ENCODE measurements at places on chromosomes 11 and 22.

DNA sequence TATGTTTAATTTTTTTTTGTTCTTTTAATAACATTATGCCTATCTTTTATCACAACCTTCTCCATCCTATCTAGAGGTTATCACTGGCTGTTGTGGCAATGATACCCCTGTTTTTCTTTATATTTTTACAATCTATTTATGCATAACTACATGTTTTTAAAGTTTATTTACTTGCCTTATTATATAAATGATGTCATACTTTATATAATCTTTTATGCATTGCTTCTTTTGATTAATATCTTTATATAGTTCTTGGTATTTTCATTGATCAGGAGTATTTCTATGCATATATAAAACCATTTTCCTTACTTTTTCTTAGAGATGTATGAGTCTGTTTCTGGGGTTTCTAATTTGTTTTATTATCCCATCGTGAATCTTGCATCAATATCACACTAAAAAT, 719.8 kb upstream of the RAG2 start:
- no peak for DNase-seq

GRCh38 chr11:84215672-84216071, 929.5 kb upstream of the CCDC90B start:
- DNase-seq, result no peak

DNA sequence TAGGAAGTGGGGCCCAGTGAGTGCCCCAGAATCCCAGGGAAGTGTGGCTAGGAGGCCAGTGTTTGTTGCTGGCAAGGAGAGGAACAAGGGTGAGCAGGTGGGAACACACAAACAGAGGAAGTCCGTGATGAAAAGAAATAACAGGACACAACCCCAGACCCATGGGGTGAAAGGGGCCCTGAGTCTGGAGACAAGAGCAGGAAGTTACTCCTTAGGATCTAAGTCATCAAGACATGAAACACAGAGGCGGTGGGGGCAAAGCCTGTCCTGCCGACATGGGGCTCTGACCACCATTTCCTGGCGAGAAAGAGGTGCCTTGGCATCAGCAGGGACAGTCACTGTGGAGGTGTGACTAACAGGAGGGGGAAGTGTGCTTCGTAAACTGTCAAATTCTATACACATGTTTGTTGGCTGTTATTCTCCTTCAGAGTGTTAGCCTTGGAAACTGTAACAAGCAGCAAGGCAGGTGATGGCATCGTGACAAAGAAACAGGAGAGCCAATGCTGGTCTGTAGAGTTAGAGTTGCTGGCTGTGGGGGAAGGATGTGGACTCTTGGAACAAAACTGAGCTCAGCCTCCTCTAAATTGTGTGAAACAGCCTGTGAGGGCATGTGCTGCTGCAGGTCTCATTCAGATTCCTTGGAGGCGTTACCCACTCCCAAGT, 21.7 kb downstream of the CHST1 start:
- no peak for DNase-seq

- DNase-seq, result no peak
These were observed 14.5 kb downstream of the DEAF1 start for GRCh38 chr11:680476-680875.

DNA sequence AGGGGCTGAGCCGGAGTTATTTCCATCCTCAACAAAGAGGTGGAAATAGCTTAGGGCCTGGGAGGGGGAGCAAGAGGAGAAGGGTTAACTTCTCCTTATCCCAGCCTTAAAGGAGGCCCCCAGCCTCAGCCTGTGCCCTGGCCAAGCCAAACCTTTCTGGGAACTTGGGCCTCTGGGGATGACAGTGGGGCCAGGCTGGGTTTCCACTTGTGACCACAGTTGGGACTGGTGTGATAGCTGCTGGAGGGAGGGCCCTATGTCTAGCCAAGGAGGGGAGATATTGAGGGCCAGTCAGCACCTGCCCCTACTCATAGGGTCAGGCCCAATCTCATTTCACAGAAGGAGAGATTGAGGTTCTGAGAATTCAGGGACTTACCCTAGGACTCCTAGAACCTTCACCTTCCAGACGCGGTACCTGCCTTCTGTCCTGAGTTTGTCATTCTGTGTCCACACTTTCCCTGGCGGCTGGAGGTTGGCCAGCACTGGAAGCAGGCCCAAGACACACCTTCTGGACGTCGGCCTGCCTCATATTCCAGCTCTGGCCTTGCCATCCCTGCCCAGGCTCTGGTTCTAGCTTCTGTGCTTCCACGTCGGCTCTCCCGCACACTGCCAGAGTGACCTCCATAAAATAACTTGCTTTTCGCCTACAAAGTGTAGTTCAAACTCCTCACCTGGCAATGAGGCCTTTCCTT, 3.1 kb downstream of the RELT start:
- no peak for DNase-seq

GRCh38 chr22:39142088-39142680, 10.3 kb downstream of the CBX7 start:
- DNase-seq, result no peak

DNA sequence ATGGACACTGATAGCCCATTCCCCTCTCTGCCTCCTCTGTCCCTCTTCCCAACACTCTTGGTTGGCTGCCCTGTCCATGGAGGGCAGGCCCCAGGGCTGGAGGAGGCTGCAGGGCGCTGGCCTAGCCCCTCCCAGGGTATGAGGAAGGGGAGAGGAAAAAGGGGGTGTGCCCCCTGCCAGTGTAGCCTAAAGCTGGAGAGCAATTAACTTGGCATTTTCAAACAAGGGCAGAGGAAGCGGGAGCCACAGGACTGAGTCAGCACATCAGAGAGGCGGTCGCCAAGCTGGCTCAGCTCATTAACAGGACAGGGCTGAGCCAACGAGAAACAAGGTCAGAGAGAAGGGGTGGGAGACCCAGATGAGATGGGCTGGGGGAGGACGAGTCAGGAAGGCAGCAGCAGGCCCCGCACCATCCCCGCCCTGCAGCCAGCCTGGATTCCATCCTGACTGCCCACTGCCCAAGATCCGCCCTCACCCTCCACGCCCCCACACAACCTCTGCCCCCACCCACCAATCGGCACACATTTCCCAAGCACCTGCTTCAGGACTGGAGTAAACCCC, 76.3 kb downstream of the BUD13 start:
- DNase-seq, result no peak

DNA sequence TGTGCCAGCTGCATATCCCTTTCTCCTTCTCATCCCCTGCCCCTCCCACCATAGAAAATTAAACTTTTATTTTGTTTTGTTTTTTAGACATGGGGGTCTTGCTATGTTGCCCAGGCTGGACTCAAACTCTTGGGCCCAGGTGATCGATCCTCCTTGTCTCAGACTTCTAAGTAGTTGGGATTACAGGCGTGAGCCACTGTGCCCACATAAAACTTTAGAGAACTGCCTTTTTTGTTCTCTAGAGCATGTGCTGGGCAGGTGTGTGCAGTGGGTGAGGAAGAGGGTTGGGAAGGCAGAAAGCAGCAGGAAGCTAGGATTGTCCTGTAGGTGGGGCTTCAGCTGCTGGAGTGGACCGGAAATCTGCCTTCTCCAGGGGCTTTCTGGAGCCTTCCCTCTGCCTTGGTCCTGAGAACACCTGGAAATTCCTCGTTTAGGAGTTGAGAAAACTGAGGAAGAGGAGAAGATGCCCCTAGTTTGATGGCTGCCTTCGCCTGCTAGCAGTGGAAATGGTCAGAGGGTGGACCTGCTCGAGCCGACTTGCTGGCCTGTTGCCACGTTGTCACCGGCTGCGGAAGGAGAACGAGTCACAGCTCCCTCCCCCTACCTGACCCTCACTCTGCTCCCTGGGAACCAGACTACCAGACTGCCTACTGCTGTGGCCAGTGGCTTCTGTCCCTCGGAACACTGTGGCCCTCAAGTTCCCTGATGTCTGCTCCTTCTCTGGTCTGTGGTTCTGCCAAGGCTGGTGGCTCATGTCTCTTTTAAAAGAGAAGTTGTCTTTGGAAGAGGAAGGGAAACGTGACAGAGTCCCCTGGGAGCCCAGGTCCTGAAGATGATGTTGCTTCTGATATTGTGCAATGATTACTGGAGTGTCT, 4.0 kb downstream of the ST14 start:
- no peak for DNase-seq

DNA sequence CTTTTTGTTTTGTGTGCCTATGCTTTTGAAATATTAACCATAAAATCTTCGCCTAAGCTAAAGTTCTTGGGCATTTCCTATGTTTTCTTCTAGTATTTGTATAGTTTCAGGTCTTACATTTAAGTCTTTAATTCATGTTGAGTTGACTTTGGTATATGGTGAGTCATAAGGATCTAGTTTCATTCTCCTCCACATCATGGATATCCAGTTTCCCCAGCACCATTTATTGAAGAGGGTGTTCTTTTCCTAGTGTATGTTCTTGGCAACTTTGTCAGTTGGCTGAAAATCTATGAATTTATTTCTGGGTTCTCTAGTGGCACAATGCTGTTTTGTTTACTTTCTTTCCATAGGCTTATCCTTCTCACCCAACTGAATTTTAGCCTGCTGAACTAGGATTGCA, 49.0 kb downstream of the CTSC start:
- DNase-seq, result no peak

DNA sequence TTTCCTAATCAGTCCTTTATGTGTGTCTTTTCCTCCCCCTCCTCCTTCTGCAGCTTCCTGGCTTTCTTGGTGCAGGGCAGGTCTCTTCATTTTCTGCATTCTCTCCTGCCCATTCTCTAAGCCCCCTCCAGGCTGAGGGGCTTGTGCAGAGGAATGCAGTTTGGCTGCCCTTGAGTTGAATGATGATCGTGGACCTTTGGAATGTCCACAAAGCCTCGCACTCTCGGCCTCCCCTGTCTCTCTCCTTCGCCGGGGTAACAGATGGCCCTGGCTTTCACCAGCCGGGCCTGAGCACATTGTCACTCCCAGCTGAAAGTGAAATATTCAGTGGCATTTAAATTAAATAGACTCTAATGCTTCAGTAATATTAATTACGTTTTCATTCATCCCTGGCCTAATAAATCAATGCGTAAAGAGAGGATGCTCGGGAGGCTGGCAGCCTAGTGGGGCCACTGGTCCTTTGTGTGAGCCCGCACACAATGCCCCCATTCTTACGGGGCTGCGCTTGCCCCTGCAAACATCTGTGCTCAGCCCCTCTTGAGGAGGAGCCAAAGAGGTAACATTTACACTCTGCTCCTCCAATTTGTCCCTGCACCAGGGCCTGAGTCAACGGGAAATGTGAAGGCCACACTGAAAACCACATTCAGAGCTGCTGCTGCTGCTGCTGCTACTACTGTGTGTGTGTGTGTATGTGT, 64.9 kb upstream of the PAX6 start:
- DNase-seq, result no peak

- no peak for DNase-seq
These were observed 6.0 kb upstream of the RAB3IL1 start for GRCh38 chr11:61923166-61924063.

DNA sequence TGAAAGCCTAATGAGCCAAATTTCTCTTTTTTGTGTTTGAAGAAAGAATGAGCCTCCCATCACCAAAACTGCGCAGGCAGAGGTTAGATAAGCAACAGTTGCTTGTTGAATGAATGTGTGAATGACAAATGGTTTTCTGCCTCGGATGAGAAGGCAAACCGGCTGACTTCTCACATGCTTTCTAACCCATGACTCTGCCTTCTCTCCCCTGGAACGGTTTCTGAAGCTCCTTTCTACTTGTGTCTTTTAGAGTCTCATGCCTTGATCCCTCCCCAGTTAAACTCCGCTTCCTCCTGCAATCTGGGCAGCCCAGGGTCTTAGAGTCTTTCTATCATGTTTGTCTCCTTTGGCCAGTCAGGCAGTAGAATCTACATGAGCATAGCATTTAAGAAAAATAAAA, 342.1 kb upstream of the NCAM1 start:
- DNase-seq, result no peak

GRCh38 chr11:79919350-79919749, 478.5 kb upstream of the TENM4 start:
- DNase-seq, result no peak

- DNase-seq, result no peak
These were observed 32.2 kb downstream of the ZBTB16 start for GRCh38 chr11:114091516-114092397.

DNA sequence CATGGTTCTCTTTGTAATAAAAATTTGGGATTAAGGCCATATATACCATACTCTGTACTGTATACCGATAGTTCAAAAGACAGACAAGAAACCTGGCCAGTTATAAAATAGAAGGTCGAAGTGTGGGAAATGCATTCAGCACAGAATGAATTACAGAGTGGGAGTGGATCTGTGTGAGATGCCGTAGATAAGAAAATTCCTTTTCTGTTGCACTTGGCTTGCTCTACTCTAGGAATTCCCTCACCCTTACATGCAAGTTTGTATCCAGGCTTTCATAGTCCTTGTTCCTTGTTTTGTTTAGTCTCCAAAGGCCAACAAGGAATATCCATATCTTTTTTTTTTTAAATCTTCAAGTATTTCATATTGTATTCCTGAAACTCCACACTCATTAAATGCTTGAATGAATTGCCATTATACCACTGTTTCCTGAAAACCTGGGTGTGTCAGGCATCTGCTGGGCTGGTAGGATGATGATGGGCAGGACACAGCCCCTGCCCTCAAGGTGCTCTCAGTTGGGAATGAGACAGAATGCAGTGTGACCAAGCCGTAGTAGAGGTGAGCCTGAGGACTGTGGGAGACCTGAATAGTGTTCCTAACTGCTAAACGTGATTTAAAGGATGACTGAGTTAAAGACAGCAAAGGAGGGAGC, 53.5 kb downstream of the TEAD1 start:
- no peak for DNase-seq

DNA sequence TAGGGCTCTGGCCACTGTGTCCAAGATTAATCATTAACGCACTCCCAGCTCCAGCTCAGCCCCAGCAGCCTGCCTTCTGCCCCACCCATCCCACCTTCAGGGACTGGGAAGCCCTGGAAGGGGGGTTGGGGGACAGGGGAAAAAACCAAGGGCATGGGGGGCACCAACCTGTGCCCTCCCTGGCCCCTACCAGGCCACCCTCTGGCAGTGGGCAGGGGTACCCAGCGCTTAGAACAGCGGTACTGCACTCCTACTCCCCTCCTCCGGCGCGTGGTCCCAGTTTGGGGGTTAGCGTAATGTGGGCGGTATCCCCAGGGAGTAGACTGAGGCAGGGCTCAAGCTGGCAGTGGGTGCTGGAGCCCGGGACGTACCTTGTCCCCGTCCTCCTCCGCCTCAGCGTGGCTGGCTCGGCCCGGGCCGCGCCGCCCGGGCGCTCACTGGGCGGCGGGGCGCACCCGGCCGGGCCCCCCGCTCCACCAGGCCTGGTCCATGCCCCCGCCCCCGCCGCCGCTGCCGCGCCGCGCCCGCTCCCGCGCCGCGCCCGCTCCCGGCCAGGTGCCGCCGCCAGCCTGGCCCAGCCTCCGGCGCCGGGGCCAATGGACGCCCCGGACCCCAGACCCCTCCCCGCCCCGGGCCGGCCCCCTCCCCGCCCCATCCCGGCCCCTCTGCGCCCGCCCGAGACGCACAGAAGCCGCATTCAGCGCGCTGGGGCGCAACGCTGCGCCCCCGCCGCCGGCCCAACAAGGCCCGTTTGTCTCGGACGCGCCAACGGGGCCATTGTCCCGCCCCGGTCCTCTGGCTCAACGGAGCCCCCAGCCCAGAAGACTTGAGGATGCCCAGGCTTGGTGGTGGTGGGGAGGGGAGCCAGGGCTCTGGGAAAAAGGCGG, at the start of gene GAL3ST1:
Gene GAL3ST1 (minus strand): TSS at position 571 of the 887 bp plus-strand sequence. CDS start 17,273 bp downstream, outside the sequence.
- DNase-seq, result no peak

GRCh38 chr22:46012881-46013281, 35.9 kb upstream of the WNT7B start:
- no peak for DNase-seq
